ENCODE measurements at places on chromosomes 3 and 15. TPM values are rescaled to one million over a fixed set of nuclear protein-coding genes. Genes with fewer than 3 reads are reported as not detected.

GRCh38 chr15:43943511-43943910 is 116.7 kb downstream of the WDR76 start:
- DNase-seq, result no peak
- no peaks in the 10 kb centered on the region for H3K36me3 ChIP-seq
- no peaks in the 10 kb centered on the region for H3K27me3 ChIP-seq
- H3K4me3 ChIP-seq, result no peak overlapping the region

- no peak overlapping the region for H3K4me3 ChIP-seq
- DNase-seq, result peak; percentile 25
- H3K36me3 ChIP-seq, result no peaks in the 10 kb centered on the region
Observed at GRCh38 chr15:69723404-69724096, 270.9 kb downstream of the RPLP1 start.

DNA sequence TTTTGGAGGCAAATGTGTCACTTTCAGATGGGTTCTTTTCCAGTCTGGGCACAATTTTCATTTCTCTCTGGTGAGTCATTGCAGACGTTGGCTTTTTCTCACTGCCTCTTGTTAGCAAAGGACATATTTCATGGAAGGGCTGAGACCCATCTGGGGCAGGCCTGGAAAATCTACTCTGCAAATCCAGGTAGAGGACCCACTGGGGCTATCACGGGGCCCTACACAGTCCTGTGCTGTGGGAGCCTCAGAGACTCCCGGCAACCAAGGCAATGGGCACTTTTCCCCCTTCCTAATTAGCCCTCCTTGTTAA is 58.0 kb downstream of the HRH1 start:
- H3K4me3 ChIP-seq, result no peak overlapping the region
- no peaks in the 10 kb centered on the region for H3K4me1 ChIP-seq
- no peak overlapping the region for H3K27ac ChIP-seq
- DNase-seq, result no peak

DNA sequence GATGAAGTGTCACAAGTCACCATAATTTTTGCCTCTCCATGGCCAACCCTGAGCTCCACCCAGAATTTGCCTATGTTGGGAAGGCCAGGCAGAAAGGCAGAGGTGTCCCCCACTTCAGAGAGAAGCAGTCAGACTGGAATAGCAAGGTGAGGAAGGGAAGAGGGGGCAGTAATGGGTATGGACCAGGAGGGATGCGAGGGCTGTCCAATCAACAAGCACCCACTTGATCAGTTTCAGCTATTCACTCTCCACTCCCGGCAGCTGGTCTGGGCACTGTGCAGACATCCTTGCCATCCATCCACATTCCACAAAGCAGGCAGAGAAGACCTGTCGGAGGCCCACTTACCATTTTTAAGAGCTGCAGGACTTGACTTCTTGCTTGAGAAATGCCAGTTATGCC is 43.5 kb upstream of the CTNNB1 start:
- H3K27me3 ChIP-seq, result no peaks in the 10 kb centered on the region
- H3K4me3 ChIP-seq, result no peak overlapping the region
- no peak for DNase-seq
- no peaks in the 10 kb centered on the region for H3K4me1 ChIP-seq
- H3K27ac ChIP-seq, result no peak overlapping the region

- DNase-seq, result no peak
- H3K4me1 ChIP-seq, result peaks cover 24% of the 10 kb centered on the region
- no peak overlapping the region for H3K4me3 ChIP-seq
- H3K27ac ChIP-seq, result no peak overlapping the region
- H3K36me3 ChIP-seq, result no peaks in the 10 kb centered on the region
Observed at GRCh38 chr3:100209169-100209568, 51.6 kb upstream of the TBC1D23 start.

GRCh38 chr15:86489981-86490380 is 410.3 kb downstream of the AGBL1 start:
- no peak overlapping the region for H3K27ac ChIP-seq
- no peaks in the 10 kb centered on the region for H3K36me3 ChIP-seq
- DNase-seq, result no peak
- no peak overlapping the region for H3K4me3 ChIP-seq
- peaks cover 15% of the 10 kb centered on the region for H3K27me3 ChIP-seq

CHDH gene
- 3.7 TPM for total RNA-seq

PIK3CB gene
- 31.5 TPM for total RNA-seq

CHRNA3 gene
- 0.25 TPM for total RNA-seq
